ENCODE measurements at places on chromosomes 11 and 22.

- H3K4me1 ChIP-seq: peaks cover 11% of the 10 kb centered on the region
- DNase-seq: no peak
- no peaks in the 10 kb centered on the region for H3K36me3 ChIP-seq
Observed at GRCh38 chr11:11313902-11314692, 39.0 kb downstream of the CSNK2A3 start.

GRCh38 chr11:27401280-27401832 is 38.3 kb upstream of the CCDC34 start:
- peaks cover 3% of the 10 kb centered on the region for H3K36me3 ChIP-seq
- no peak for DNase-seq
- peak overlapping the region; percentile 83 for H3K27ac ChIP-seq
- H3K4me3 ChIP-seq: peak overlapping the region; percentile 27

- H3K36me3 ChIP-seq: peaks cover 30% of the 10 kb centered on the region
- H3K4me3 ChIP-seq: no peak overlapping the region
- no peak for DNase-seq
- H3K4me1 ChIP-seq: peaks cover 8% of the 10 kb centered on the region
Observed at GRCh38 chr22:33315117-33315516, 256.9 kb upstream of the SYN3 start.

DNA sequence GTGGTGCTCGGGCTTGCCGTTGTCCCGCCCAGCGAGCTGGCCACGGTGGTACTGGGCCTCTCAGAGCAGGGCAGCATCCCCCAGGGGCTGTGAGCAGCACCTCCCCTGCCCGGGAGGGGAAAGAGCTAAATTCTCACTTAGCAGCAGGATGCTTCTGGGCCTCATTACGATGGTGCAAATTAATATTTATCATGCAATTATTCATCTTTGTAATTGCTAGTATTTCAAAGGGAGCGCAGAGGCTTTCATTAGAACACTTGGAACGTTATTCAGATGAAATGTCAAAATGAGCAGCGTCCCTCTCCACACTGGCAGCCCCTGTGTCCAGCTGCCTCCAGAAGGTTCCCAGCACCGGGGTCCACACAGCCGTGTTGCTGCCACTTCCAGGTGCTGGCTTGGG is 95.9 kb upstream of the PRR5 start:
- H3K4me1 ChIP-seq: peaks cover 24% of the 10 kb centered on the region
- no peak for DNase-seq
- H3K27me3 ChIP-seq: peaks cover 17% of the 10 kb centered on the region
